Activated CD4-positive, CD25-positive, alpha-beta regulatory T cell treated with anti-CD3 and anti-CD28 coated beads, Interleukin-2, amount 50 U/mL, for 16 hours (primary cell): ENCODE measurements at places on chromosomes 5 and 9.

DNA sequence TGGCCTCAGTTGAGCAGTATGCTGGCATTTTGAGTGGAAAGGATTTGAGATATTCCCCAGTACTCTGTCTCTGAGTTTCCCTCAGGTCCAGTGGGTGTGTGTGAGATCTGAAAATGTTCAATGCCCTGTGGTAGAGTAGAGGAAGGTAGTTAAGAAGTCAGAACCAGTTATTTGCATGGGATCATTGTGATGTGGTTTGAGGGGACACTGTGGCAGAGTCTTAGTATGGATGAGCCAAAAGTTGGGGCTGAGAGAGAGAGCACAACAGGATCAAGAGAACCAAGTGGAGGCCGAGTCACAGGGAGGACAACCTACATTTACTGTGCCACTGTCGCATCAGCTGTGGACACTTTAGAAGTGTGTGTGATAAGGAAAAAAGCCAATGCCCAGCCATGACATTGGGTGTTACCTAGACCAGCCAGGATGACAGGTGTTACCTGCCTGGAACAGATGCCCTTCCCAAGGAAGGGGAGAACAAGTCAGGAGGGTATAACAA lies 128.9 kb upstream of the IL12B start:
- DNase-seq = no peak

DNA sequence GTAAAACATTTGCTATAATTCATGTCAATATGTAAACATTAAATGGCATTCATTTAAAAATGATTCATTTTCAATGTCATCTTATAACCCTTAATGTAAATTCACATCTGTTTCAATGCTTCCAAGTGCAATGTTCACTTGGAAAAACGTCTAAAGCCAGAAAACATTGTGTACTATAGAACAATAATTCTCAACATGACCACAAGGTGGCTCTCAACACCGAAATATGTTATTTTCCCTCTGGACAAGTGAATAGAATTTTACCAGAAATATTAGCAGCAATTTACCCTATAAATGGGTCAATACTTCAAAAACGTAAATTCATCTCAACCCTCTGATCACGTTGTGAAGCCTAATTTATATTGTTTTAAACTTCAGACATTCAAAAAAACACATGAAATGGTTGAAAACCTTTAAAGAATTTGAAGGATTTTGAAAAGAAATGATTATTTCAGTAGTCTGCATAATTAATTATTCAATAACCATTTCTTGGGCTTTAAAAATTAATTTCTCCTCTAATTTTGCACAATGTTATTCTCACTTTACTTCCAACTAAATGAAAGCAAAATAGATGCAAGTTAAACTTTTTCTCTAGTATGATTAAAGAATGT lies 11.0 kb downstream of the CDH10 start:
- DNase-seq = no peak

DNA sequence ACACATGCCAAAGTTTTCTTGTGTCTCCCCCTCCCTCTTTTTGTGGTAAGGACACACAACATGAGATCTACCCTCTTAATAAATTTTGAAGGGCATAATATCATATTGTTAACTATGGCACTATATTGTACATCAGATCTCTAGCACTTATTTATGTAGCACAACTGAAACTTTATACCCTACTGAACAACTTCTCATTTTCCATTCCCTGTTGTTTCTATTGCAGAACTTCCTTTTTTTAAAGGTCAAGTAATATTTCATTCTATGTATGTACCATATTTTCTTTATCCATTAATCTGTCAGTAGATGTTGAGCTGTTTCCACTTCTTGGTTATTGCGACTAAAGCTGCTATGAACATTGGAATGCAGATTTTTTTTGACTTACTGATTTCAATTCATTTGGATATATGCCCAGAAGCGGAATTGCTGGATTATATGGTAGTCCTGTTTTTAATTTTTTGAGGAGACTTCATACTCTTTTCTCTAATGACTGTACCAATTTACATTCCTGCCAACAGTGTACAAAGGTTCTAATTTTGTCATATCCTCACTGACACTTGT lies 305.3 kb downstream of the PRR16 start:
- DNase-seq = no peak

- no peak for DNase-seq
Observed at GRCh38 chr5:93006915-93007314, 574.1 kb downstream of the NR2F1-AS1 start.

GRCh38 chr9:126626127-126626925 lies 12.6 kb downstream of the LMX1B start:
- DNase-seq = no peak

- DNase-seq = no peak
Observed at GRCh38 chr5:67063791-67064190, 132.8 kb downstream of the CD180 start.

GRCh38 chr5:67160985-67161384 lies 35.6 kb downstream of the CD180 start:
- no peak for DNase-seq

DNA sequence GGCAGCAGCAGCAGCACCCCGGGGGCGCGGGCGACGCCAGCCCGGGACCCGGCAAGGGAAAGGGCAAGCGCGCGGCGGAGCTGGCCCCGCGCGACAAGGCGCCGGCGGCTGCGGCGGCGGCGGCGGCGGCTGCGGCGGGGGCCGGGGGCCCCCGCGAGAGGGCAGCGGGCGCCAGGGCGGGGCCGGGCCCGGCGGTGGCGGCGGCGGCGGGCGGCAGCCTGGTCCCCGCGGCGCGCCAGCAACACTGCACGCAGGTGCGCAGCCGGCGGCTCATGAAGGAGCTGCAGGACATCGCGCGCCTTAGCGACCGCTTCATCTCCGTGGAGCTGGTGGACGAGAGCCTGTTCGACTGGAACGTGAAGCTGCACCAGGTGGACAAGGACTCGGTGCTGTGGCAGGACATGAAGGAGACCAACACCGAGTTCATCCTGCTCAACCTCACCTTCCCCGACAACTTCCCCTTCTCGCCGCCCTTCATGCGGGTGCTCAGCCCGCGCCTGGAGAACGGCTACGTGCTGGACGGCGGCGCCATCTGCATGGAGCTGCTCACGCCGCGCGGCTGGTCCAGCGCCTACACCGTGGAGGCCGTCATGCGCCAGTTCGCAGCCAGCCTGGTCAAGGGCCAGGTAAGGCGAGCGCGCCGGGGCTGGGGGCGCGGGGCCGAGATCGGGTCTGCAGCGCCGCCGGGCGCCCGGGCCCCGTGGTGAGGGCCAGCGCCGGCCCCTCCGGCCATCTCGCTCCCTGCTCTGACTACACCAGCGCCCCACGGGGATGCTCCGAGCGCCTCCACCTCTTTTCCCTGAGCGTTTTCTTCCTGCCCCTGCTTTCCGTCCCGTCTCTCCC lies at the start of gene UBE2QL1:
UBE2QL1 (plus strand) TSS at position 238 of the 843 bp plus-strand sequence; CDS start at position 273, 35 bp downstream.
- DNase-seq = no peak

- no peak for DNase-seq
Observed at GRCh38 chr5:3195994-3196393, 399.6 kb upstream of the IRX1 start.

DNA sequence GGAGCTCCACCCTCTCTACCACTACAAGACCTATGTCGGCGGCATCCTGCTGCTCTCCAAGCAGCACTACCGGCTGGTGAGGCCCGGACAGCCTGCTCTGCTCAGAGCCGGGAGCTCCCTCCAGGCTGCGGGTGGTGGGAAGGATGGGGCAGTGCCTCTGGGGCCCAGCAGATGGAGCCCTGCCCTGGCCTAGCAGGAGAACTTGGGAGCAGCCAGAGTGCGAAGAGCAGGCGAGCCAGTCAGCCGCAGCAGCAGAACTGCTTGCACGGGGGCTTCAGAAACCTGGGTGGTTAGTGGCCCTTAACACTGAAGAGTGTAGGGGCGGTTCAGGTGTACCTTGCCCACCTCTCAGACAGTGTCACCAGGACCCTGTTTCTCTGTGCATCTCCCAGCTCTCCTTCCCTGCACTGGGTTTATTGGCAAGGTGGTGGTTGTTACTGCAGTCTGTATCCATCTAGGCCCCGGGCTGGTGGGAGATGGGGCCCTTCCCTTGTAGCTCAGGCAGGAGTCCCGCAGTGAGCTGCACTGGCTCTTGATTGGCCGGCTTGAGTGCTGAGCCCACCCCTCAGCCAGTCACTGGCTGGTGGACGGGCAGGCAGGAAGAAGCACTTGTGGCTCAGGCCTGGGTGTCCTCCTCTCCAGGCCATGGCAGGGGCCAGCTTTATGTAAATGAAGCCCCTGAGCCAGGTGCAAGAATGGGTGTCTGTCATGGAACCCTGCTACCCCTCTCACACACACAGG lies 7.7 kb downstream of the B4GALT7 start:
- DNase-seq = no peak

- no peak for DNase-seq
Observed at GRCh38 chr5:176394881-176395675, 6.5 kb downstream of the HIGD2A start.

DNA sequence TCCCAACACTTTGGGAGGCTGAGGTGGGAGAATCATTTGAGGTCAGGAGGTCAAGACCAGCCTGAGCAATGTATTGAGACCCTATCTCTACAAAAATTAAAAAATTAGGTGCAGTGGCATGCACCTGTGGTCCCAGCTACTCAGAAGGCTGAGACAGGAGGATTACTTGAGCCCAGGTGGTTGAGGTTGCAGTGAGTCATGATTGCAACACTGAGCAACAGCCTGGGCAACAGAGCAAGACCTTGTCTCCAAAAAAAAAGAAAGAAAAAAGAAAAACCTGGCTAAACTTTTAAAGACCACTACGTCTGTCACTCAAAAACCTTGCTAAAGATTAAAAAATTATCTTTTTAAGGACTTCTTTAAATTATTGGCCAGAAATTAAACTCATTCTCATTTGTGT lies 59.8 kb upstream of the ABCA1 start:
- no peak for DNase-seq

DNA sequence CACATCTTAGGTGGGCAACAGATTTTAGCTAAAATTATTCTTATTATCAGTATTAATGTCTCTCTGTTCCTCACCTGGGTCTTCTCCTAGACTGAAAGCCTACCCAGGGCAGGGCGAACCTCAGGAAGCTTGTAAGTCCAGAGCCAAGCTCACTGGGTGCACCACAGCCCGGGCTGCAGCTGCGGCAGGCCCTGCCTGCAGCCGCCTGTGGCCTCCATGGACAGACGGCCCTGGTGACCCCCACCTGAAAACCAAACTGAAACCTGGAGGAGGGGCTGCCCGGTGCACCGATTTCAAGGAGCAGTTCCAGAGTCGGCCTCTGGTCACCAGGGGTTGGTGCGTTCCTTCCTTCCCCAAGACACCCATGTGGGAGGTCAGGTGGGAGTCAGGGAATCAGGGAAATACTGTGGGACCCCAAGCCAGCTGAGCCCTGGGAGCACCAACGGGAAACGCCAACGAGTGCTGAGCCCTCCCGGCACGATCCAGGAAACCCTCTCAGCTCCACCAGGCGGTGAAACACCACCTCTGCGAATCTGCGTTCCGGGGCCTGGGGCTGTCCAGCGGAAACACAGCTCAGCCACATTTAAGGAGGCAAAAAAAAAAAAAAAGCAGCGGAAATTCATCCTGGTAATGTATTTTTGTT lies 68.6 kb upstream of the PPP1R26 start:
- DNase-seq = no peak

DNA sequence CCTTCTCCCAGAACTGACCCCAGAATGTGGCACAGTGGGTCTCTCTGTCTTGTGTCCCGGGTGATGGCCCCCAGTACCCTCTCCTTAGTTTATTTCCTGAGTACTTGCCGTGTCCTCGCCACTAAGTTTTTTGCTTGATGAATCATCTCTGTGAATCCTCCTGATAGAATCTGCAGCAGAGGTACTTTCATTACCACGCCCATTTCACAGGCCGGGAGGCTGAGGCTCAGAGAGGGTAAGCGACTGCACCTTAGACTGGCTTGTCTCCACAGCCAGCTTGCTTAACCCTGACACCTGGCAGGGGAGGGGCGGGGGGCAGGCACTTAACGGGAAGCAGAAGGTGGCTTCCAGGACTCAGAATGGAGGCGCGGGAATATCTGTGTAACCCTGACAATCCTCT lies 7.9 kb upstream of the IER5L start:
- DNase-seq = no peak

GRCh38 chr5:125011014-125011413 lies 264.6 kb upstream of the ZNF608 start:
- no peak for DNase-seq

GRCh38 chr5:158382473-158382872 lies 523.5 kb upstream of the CLINT1 start:
- no peak for DNase-seq

- DNase-seq = no peak
Observed at GRCh38 chr5:175682664-175683063, 24.8 kb downstream of the HRH2 start.

- no peak for DNase-seq
Observed at GRCh38 chr9:86413971-86414880, 60.0 kb upstream of the TUT7 start.

GRCh38 chr9:76424491-76424890 lies 30.3 kb upstream of the RFK start:
- DNase-seq = no peak

DNA sequence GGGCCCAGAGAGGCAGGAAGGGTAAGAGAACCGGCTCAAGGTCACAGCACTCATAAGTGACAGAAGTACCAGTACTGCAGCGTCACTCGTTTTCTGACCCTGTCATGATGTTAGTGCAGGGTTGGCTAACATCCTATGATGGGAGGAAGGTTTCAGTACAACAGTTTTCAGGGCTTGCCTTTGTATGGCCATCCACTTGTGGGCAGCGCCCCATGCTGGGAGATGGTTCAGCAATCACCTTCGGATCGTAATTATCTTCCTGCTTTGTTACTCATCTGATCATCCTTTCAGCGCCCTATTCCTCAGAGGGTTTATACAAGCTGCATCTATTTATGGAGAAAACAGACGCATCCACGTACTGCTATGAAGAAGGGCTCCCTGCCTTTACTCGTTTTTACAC lies 2.4 kb downstream of the MAP1B start:
- no peak for DNase-seq

- no peak for DNase-seq
Observed at GRCh38 chr5:41636605-41637004, 126.2 kb upstream of the PLCXD3 start.

GRCh38 chr5:140737486-140737885 lies 37.2 kb downstream of the ZMAT2 start:
- no peak for DNase-seq

DNA sequence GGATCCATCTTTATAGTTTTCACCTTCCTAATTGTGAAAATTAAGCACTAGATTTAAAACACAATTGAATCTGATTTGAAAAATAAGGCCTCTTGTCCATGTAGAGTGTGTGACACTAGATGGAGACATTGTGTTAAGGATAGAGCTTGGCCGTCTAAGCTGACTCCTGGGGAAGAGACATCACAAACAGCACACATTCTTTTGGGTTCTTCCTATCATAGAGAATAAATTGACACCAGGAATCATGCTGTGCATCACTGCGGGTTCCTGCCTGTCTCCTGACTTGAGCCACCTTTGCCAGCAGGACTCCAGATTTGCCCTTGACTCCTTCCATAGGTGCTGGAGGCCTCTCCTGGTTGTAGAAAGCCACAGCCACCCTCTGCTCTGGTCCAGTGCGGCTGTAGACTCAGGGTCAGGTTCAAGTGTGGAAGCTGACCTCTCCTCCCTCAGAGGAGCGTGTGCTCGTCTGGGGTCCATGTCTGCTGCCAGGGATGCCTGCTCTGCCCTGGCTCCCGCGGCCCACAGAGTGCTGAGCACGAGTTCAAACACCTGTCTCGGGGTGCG lies 11.2 kb downstream of the ROPN1L start:
- no peak for DNase-seq

GRCh38 chr5:181051841-181052671 lies 12.0 kb downstream of the BTNL9 start:
- no peak for DNase-seq
